ENCODE measurements at places on chromosomes 5 and 9.

DNA sequence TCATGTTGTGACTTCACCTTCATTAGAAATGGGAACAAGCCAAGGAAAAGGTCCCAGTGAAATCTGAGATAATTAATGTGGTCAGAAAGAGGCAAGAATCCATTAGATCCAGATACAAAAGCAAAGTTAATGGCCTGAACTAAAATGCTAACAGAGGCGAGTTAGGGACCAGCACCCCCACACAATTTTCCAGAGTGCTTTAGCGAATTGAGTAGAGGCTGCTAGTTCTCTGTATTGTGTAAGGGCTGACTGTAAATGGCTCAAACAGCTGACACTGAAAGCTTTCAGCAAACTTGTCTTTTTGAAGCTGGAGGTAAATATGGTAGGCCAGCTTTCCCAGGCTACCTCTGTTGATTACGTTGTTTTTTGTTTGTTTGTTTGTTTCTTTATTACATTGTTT lies 75.5 kb downstream of the CSNK1A1 start:
- DNase-seq: no peak

- DNase-seq: no peak
These were observed 147.6 kb downstream of the COL23A1 start for GRCh38 chr5:178442405-178443257.

- no peak for DNase-seq
These were observed 101.6 kb downstream of the TENT4A start for GRCh38 chr5:6814816-6815215.

- DNase-seq: no peak
These were observed 803.8 kb upstream of the ZNF608 start for GRCh38 chr5:125550274-125550673.

DNA sequence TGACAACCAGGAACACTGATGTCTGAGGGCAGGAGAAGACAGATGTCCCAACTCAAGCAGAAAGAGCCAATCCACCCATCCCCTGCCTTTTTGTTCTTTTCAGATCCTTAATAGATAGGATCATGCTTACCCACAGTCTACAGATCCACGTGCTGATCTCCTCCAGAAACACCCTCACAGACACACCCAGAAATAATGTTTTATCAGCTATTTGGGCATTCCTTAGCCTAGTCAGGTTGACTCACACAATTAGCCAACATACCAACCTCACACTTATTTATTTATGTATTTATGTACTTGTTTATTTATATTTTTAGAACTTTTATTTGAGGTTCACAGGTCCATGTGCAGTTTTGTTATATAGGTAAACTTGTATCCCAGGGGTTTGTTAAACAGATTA lies 151.5 kb upstream of the IL12B start:
- DNase-seq: no peak

- peak; percentile 28 for DNase-seq
These were observed 144.9 kb upstream of the DMRT1 start for GRCh38 chr9:696332-697323.

DNA sequence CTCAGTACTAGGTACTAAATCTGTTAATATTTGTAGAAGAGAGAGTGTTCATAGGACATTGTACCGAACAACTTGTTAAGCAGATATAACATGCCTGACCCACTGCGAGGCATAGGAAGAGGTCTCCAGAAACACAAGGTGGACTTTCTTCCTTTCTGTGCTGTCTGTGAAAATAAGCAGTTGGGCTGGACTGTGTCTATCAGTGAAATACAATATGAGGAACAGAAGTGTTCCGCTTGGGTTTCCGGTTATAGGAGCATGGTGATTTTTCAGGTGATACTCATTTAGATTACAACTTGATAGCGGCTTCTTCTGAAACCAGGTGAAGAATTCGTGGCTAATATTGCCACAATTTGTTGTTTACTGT lies 60.9 kb upstream of the TLR4 start:
- no peak for DNase-seq
